RPMI7951 (cell line): ENCODE measurements at places on chromosomes 16 and 17.

GRCh38 chr17:15145621-15146020, 119.5 kb downstream of the PMP22 start:
- DNase-seq: no peak

DNA sequence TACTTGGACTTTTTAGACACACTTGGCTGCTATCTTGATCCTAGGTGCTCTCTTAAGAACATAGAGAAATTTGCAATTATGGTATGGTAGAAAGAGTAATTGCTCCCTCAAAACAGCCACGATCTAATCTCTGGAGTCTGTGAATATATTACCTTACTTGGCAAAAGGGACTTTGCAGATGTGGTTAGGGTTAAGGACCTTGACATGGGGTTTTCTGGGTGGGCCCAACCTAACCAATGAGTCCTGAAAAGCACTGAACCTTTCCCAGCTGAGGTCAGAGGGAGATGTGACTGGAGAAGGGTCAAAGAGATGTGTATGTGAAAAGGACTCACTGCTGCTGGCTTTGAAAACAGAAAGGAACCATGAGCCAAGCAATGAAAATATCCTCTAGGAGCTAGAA, 26.7 kb upstream of the MED13 start:
- DNase-seq: no peak

GRCh38 chr17:8453326-8453725, 17.6 kb downstream of the NDEL1 start:
- DNase-seq: no peak

- DNase-seq: peak; percentile 22
Observed at GRCh38 chr16:7363422-7364417, 31.1 kb downstream of the RBFOX1 start.

- DNase-seq: peak; percentile 74
Observed at GRCh38 chr17:8225813-8226535, 15.6 kb upstream of the AURKB start.

GRCh38 chr17:70517816-70518215, 348.5 kb downstream of the KCNJ2 start:
- no peak for DNase-seq

DNA sequence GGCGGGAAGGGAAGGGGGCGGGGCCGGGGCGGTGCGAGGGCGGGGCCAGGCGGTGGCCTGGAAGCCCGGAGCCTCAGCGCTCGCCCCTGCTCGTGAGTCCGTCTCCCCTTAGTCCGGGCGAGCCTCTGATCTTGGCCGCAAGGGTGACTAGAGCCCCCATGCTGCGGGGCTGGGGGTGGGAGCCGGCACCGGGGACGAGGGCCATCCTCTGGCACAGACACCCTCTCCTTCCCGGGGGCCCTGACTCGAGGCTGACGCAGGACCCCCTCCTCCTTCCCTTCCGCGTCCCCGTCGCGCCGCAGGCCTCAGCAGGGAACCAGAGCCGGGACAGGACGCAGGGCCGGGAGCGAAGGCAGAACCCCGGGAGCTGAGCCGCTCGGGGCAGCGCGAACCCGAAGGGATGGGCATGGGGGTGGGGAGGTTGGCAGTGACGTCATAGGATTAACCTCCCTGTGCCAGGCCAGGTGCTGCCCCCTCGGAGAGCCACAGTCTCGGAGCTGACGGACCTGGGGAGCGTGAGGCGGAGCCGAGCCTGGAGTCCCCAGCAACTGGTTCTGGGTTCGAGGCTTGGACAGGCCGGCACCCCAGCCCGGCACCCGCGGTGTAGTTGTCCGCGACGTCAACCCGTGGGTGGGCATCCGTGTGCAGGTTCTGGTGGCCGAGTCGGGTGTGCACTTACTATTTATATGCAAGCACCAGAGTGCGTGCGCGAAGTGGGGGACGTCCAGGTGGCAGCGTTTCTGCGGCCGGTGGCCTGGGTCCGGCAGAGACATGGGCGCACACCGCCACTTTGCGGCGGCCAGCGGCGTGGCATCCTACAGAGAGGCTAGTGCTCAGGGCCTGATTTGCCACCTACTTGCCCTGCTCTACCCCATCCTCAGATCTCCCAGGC, 503 bp upstream of the PLCD3 start:
- DNase-seq: peak; percentile 73

DNA sequence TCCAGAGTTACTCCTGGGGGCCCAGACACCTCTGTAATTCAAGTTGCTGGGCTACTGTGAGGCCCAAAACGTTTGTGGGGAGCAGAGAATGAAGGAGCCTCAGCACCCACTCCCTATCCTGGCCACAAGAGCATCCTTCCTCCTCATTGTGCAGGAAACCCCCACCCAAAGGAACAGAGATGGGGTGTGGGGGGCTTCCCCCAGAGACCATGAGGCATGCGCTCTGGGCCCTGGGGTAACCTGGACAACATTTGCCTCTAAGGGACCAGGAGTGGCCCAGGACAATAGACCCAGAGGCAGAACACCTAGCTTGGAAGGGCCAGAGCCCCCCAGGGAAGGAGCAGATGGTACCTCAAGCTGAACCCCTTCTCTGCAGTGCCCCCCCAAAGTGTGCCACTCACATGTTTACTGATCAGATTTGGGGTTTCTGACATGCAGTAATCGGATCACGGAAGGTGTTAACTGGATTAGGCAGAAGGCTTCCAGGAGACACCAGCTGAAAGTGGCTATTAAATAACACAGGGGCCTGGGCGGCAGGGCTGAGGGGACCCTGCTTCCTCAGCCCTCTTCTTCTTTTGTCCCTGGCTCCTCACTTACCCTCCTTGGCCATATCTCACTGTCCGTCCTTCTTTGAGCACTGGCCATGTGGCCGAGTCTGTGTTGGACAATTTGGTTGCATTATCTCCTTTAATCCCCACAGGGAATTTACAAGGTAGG, 50.8 kb downstream of the SDK2 start:
- no peak for DNase-seq

- peak; percentile 44 for DNase-seq
Observed at GRCh38 chr17:67386965-67387551, 10.0 kb downstream of the PITPNC1 start.

DNA sequence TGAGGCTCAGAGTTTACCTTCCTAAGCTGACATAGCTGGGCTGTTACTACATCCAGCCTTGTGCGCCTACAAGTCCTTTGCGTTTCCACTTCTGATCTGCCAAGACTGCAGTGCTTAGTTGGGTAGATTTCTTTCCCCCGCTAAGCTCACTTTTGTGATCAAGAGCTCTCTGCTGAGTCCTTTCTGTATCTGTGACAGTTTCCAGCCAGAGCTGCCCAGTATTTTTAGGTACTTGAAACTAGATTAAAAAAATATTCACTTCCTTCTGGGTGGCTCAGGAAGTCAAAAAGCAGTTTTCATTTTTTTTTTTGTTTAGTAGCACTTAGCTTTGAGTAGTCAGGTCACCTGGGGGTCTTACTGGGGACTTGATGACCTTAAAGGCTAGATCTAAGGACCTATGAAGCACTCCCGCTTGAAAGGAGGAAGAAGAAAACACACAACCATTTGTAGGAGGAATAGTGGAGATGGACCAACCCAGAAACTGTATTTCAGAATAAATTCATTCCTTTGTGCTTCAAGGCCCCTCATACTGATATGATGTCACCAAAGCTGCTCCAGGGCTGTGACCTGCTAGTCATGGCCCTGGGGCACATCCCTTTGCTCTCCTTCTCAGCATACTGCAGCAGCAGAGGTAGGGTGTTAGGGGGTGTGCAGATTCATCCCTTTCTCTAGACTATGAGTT, 75.6 kb upstream of the HNF1B start:
- DNase-seq: no peak

DNA sequence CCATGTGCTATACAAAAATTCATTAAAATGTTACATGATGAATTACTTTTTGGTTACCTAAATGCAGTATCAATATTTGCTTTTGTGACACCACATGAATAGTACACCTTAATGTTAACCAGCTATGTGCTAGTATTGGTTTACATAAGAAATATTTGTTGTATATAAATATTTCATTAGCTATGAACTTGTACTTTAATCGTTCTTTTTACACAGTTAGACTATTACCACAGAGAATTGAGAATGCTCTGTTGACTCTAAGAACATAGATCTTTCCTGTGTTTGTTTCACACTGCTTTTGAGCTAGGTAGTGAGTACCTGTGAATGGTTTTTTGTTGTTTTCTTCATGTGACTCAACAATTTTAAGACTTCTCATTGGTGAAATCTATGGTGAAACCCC, 93.4 kb downstream of the KANSL1 start:
- no peak for DNase-seq

DNA sequence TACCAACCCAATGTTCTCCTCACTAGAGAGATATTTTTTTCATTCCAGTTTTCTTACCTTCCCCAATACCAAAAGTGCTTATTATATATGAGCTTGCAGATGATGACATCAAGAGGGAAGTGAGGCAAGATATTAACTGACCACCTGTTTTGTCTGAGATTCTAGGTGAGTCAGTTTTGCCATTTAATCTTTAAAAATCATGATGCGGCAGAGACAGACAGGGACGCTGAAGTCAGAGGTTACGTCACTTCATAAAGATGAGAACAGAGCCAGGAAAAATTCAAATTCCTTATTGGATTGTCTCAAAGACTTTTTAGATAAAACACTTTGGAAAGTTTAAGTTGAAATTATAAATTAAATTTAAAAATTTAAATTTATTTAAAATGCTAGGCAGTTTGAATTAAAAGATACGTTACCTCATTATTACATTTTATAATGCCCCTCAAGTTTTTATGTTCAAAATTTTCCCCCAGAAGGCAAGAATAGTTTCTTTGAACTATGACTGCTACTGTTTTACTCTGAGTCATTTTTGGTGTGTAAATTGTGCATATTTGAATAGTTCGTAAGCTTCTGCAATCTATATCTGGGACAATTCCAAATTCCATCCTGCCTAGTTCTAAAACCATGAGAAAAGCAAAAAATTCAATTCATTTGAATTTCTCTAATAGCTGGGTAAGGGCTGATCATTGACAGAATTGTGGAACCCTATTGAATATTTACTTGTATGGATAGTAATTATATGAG, 839.6 kb upstream of the GOT2 start:
- peak; percentile 38 for DNase-seq

DNA sequence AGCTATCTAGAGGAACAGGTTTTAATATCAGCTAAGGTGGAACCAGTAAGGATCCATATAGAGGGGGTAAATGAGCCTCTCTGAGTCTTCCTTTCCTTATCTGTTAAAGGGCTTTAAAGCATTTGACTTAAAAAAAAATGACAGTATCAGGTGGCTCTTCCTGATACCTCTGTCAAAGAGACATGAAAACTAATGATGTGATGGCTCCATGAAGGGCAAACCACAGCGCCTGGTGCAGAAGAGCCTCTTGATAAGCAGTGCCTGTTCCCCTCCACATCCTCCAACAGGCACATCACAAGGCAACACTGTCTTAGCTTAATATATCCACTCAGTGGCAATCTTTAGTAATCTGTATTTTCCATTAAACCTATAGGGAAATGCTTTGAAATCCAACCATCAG, 68.9 kb downstream of the USP31 start:
- DNase-seq: no peak

GRCh38 chr17:17730250-17730935, 49.1 kb downstream of the RAI1 start:
- DNase-seq: no peak

DNA sequence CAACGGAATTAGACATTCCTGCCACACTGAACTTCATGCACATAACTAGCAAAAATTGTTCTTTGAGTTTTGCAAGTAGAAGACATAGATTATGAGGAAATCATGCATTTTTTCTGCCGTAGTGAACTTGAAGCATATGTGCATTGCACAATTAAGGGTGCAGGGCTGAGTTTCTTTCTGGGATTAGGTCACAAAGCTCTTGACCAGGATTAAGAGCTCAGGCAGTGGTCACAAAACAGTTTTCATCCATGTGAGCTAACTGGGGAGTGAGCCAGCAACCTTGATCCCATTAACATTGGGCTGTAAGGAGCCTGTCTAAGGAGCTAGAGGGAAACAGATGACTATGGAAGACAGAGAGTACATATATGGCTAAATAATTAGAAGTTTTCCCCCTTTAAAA, 143.7 kb downstream of the PMP22 start:
- DNase-seq: no peak

GRCh38 chr16:85663891-85664321, 24.8 kb downstream of the GINS2 start:
- no peak for DNase-seq

DNA sequence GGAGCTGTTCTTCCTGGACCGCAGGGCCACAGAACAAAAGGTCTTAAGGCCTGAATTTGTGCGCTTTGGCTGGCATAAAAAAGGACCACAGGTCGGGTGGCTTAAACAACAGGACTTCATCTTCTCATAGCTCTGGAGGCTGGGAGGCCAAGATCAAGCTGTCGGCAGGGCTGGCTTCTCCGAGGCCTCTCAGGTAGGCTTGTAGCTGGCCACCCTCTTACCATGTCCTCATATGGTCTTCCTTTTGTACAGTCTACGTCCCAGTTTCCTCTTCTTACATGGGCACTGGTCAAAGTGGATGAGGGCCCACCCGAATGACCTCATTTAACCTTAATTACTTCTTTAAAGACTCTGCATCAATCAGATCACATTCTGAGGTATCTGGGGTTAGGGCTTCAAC, 257.6 kb downstream of the CBLN1 start:
- no peak for DNase-seq

DNA sequence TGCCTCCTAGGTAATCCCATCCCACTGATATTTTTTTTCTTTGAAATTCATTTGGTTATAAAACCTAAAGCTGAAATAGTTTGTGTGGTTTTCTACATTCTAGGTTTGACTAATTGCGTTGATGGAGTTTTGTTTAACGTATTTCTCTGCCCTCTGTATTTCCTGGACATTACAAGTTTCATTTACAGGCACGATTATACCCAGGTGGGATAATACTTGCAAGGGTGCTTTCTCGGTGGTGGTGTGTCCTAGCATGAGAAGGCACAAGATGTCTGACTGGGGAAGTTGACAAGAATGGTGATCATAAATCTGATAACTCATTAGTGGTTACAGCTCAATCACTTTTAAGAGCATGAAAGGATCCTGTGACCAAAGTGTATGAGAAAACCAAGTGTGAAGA, 45.0 kb downstream of the DYNLRB2 start:
- DNase-seq: no peak

GRCh38 chr17:60947100-60947499, 269.4 kb downstream of the BCAS3 start:
- peak; percentile 53 for DNase-seq

DNA sequence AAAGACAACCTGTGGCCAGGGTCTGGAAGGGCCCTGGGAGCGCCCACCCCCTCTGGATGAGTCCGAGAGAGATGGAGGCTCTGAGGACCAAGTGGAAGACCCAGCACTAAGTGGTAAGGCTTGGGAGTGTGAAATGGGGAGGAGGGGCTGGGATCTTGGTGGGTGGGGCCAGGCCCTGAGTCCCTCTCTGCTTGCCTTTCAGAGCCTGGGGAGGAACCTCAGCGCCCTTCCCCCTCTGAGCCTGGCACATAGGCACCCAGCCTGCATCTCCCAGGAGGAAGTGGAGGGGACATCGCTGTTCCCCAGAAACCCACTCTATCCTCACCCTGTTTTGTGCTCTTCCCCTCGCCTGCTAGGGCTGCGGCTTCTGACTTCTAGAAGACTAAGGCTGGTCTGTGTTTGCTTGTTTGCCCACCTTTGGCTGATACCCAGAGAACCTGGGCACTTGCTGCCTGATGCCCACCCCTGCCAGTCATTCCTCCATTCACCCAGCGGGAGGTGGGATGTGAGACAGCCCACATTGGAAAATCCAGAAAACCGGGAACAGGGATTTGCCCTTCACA, 1.2 kb upstream of the STARD3 start:
- no peak for DNase-seq

GRCh38 chr17:80876950-80877728, 114.5 kb upstream of the CHMP6 start:
- DNase-seq: no peak

GRCh38 chr17:29569245-29569950, 897 bp downstream of the TP53I13 start:
- peak; percentile 51 for DNase-seq

- no peak for DNase-seq
Observed at GRCh38 chr16:35794896-35795295, 2335.5 kb downstream of the TP53TG3F start.

GRCh38 chr17:79565606-79566250, 45.1 kb downstream of the RBFOX3 start:
- no peak for DNase-seq
